Activated naive CD8-positive, alpha-beta T cell treated with anti-CD3 and anti-CD28 coated beads, Interleukin-2, amount 10 ng/mL, durations not matched to agents 7 days and 5 days (primary cell): ENCODE measurements at places on chromosomes 4 and X. TPM values are rescaled to one million over a fixed set of nuclear protein-coding genes. Genes with fewer than 3 reads are reported as not detected.

Gene SPARCL1
- not detected for total RNA-seq

Gene STK32B
- total RNA-seq = not detected

Gene CLCN4
- not detected for total RNA-seq

Gene UGT2B15
- not detected for total RNA-seq

- DNase-seq = no peak
Measured at GRCh38 chr4:176193126-176193525, 2.3 kb downstream of the SPATA4 start.

DNA sequence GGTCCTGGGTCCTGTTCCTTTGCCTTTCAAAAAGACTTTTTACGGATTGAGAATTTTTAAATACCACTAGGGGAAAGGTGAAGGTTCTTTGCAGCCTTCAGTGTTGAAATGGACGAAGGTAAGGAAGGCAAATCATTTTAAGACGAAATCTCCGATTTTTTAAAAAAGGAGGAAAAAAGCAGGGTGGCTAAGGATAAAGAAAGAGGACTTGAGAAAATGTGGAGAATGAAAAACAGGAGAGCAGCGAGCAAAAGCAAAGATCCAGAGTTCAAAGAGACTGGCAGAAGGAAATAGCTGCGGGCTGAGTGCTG, 314 bp downstream of the EPHA5 start:
- DNase-seq = no peak

GRCh38 chrX:70208479-70208878, 26.0 kb upstream of the AWAT1 start:
- DNase-seq = no peak

DNA sequence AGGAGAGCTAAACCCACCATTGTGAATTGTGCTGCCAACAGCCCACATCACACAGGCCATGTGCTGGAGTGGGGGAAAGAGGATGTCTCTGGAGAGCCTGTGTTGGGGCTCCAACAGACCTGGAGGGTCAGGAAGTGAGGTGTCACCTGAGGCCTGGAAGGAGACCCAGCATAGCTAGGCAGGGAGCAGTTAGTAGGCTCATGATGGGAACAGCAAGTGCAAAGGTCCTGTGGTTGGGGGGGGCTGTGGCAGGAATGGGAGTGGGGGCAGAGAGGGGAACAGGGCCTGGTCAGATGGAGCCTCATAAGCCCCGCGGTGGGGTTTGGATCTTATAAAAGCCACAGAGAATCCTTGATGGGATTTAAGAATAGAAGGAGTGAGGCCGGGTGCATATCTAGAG, 35.9 kb upstream of the GPR78 start:
- DNase-seq = no peak
